ENCODE measurements at places on chromosomes 12 and 14.

DNA sequence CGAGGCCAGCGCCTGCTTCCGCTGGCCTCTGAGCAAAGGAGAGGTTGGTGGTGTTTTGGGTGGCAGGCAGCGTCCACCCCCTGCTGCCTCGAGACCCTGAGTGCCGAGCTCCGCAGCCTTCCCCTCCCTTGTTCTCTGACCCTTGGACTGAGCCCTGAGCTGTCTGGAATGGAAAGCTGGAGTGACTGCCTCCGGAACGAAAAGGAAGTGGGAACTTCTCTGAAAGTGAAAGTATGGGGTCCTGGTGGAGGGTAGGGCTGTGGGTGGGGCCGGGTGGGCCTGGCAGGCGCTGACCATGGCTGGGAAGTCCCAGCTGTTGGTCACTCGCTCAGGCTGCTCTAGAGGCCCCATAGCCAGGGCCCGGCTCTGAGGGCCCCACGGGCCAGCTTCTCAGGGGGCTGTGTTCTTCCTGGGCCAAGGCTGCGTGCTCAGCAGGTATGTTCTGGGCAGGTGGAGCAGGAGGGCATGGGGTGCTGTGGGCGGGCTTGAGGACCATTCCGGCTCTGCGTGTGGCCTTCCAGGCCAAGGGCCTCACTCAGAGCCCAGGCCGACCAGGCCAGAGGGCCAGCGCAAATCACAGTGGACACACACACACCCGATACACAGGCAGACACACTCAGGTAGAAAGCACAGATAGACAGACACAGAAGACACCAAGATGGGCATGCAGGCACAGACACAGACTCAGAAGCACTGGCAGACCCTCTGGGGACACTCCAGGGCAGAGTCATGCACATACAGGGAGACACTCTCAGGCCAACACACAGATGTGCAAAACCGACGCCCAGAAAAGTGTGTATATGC lies at the start of gene EXOC3L4:
Gene EXOC3L4, plus strand, starts transcription at position 320 of the 804 bp plus-strand sequence. CDS start 5,495 bp downstream, outside the sequence.
- no peak for DNase-seq

DNA sequence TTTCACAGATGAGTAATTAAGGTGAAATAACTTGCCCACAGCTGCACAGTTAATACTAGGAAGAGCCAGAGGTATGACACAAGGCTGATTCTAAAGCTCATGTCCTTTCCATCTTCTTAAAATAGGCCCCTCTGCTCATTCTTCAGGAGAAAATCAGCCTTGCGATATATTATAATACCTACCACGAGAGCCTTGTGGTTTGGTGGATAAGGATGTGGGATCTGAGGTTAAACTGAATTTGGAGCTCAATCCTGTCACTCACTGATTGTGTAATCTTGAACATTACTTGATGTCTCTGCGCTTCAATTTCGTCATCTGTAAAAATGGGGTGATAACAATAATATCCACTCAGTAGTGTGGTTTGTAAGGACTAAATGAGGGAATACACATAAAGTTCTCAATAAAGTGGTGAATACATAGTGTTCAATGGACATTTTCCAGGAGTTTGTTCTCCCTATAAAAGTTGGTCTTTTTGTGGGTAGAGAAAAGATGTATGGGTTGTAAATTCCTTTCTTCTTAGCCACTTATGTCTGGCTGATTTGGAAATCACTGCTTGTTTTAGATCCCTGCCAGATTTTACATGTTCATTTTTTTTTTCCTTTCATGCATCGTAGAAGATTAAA lies 25.1 kb upstream of the ATP2B1 start:
- no peak for DNase-seq

DNA sequence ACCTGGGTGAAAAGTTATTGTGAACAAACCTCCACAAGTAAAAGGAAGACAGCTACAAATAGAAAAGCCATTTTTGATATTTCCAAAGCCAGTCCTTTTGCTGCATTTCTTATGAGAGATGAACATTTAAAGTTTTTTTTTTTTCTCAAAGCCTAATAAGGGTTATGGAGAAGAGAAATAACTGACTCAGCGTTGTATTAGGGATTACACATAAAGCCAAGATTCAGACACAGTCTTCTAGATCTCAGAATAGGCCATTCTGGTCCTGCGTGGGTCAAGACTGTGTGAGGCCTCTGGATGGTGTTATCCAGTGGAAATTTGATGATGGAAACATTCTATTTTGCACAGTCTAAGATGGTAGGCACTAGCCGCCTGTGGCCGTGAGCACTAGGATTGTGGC lies 459.8 kb downstream of the EGLN3 start:
- DNase-seq = no peak

DNA sequence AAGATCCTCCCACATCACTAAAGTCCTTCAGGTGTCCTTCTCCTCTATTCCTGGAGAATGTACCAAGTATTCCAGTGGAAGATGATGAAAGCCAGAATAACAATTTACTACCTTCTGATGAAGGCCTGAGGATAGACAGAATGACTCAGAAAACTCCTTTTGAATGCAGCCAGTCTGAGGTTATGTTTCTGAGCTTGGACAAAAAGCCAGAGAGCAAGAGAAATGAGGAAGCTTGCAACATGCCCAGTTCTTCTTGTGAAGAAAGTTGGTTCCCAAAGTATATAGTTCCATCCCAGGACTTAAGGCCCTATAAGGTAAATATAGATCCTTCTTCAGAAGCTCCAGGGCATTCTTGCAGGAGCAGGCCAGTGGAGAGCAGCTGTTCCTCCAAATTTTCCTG lies 54.6 kb upstream of the HELB start:
- no peak for DNase-seq

DNA sequence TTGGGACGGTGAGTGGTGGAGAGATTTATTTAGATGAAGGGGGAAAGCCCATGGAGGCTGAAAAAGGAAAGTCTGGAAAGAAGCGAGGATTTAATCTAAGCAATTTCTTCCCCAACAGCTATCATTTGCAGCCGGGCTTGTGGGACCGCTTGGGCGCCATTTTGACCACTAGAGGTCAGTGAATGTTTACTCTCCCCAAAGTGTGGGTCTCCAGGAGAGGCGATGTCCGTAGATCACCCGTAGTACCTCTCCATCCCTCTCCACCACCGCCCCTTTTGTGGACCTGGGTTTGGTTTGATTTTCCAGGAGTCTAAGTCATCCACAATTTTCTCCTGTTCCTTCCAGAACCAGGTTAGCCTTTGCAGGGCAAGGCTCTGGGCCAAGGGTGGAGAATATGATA lies 91.2 kb upstream of the PARP11 start:
- no peak for DNase-seq

- no peak for DNase-seq
Measured at GRCh38 chr14:33911046-33911445, 39.8 kb downstream of the EGLN3 start.

- no peak for DNase-seq
Measured at GRCh38 chr12:108530161-108530560, 15.1 kb downstream of the FICD start.

DNA sequence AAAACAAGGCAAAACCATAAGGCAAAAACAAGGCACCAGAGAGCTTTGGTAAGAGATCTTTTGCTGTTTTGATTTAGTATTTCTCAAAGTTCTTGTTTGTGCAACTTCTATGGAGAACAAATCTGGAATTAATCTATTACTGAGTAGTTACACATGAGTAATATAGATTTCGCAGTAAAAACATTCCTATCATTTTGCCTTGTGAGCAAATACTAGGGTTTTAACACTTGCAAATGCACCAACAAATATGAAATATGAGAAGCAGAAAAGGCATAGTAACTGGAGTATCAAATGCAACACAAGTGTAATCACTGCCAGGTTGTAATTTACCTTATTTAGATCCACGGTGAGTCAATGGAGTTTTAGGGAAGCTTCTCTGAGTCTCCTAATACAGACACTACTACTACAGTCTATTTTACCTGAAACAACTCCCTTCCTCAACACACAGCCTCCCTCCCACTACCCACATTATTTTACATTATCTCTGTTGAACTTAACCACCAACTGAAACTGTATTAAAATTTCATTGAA lies 324.1 kb downstream of the FLRT2 start:
- DNase-seq = no peak

DNA sequence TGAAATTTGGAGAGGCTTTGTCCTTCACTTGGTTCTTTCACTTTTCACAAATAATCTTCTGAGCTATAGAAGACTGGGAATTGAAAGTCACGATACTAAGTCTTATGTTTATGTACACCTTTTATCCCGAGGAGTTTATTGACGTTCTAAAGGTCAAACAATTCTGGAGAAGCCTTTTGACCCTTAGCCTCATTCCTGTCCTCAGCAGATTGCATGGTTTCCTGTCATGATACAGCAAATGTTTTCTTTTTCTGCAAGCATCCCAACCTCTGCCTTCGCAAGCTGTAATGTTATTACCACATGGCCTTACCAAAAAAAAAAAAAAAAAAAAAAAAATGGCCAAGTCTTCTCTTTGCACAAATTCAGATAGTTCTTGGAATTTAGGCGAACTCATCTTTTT lies 411.7 kb upstream of the FLRT2 start:
- no peak for DNase-seq

GRCh38 chr12:1523558-1524050 lies 70.8 kb downstream of the FBXL14 start:
- DNase-seq = no peak

DNA sequence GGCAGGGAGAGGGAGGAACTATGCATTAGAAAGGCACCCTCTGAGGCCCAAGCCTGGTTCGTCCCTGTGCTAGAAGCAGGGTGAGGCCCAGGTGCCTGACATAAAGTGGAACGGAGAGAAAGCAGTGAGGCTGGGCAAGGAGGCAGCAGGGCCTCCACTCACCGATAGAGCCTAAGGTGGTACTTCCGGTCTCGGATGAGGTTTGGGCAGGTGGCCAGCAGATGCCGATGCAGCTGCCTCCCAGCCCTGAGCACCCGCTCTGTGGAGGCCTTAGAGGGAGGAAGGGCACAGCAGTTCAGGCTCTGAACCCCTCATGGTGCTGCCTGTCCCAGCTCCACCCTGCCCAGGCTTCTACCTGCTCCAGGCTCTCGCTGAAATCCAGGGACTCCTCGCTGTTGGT lies 7.1 kb downstream of the RAPGEF3 start:
- no peak for DNase-seq

DNA sequence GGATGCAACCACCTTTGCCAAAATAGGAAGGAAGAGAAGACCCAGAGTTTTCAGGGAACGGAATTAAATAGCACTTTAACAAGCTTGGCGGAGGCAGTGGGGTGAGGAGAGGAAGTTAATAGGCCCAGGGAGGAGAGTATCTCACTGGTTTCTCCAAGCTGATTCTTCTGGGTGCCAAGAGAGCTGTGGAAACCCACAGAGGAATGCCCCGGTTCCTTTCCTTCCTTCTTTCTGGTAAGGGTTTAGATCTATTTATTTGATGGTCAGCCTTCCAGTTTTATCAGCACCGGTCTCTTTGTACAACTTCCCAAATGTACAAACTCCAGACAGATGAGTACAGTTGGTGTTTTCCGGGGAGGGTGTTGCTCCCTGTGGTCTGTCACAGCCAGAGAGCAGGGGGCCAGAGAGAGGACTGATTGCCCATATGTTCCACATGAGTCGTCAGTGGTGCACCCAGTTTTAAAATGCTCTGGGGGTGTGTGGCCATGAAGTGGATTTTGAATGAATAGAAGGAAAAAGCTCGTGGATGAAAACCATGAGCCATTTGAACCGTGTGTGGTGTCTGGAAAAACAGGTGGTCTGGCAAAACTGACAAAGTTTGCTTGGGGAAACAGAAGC lies 26.6 kb downstream of the PRKCH start:
- DNase-seq = no peak

GRCh38 chr12:125185740-125186470 lies 120.7 kb downstream of the AACS start:
- peak; percentile 54 for DNase-seq

- DNase-seq = no peak
Measured at GRCh38 chr14:54489731-54490444, 1.1 kb upstream of the GMFB start.

- no peak for DNase-seq
Measured at GRCh38 chr14:29937116-29937515, 9.5 kb upstream of the PRKD1 start.

- no peak for DNase-seq
Measured at GRCh38 chr12:41014643-41015020, 173.5 kb upstream of the PDZRN4 start.

DNA sequence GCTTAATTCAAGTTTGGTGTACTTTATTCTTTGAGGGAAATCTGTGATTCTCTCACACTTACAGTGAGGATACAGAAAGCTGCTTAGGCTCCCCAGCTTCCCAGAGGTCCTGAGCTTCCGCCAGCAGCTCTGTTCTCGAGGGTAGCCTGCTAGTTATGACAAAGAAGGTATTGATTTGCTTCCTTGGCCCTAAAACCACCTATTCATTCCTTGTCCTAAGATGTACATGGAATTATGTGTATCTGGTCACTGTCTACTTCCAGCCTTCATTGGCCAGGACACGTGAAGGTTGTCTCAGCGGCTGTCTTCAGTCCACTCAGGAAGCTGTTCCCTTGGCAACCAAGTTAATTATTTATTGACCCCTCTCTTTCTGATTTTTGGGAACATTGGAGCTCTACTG lies 55.7 kb downstream of the GALNT8 start:
- no peak for DNase-seq

DNA sequence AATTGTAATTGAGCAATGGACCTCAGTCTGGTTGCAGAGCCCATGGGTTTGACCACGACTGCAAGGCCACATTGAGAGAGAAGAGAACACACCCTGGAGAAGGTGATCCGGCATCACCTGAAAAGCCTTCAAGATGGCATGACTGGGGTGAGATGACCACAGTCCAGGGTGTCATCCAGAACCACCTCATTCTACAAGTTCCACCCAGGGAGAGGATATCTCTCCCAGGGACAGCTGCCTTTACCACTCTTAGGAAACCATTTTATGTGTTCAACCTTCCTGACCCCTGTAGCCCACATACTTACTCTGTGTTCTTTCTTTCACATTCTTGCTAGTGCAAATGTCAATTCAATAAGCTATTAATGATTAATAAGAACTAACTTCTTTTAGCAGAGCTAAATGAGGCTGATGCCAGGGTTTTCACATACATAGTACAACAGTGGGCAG lies 43.4 kb upstream of the CPM start:
- no peak for DNase-seq

DNA sequence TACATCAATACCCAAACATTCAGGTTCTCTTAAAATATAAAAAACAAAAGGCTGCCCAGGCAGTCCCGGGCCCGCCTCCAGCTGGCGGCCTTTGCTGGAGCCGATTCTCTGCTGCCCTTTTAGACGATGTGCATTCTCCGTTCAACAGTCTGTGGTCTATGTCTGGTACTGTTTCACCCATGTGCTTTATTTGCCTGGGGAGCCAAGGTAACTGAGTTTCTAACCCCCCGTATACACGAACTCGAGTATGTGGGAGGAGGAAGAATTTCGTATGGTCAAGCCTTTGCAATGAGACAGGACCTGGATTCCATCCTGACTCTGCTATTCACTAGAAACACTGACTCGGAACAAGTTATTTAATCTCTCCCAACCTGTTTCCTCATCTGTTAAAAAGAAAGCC lies 54.1 kb upstream of the GPR68 start:
- DNase-seq = no peak

- DNase-seq = no peak
Measured at GRCh38 chr14:51382506-51382905, 142.5 kb downstream of the TMX1 start.

GRCh38 chr12:96658075-96658474 lies 168.7 kb downstream of the CFAP54 start:
- DNase-seq = no peak

GRCh38 chr12:64098709-64099354 lies 123.3 kb downstream of the KICS2 start:
- DNase-seq = peak; percentile 83
